Inflammatory macrophage treated with lipopolysaccharide for 4 hours (primary cell): ENCODE measurements at places on chromosomes 5 and 9.
A peak's percentile ranks its signal among the peaks of the same experiment; 100 is the strongest.

DNA sequence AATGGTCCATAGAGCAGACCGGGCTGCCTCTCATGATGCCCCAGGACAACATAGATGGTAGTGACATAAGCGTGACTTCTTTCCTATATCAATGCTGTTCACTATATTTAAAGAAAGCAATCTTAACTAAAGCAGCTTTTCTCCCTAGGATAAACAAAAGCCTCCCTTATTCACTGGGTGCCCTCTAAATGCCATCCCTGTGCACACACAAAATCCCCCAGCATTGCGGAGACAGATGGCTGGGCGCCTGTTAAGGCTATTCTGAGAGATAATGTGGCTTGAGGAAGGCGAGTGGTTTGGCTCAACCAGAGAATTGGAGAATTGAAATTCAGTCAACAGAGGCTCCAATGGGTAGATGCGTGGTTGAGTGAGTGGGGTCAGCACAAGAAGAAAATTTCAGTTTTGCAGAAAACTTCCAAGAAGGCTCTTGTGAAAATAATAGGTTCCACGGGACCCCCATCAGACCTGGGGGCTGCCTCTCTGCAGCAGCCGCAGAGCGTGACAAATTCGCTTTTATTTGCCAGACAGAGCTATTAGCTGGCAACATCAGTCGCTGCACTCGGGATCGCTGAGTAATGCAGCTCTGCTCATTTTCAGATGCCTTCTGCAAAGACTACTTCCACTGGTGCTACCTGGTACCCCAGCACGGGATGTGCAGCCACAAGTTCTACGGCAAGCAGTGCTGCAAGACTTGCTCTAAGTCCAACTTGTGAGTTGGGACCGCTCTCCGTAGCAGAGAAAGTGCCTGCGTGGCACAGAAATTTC is 103.9 kb upstream of the ICE1 start:
- DNase-seq: no peak

GRCh38 chr5:140795259-140795641 is 598 bp downstream of the PCDHA2 start:
- no peak for DNase-seq

DNA sequence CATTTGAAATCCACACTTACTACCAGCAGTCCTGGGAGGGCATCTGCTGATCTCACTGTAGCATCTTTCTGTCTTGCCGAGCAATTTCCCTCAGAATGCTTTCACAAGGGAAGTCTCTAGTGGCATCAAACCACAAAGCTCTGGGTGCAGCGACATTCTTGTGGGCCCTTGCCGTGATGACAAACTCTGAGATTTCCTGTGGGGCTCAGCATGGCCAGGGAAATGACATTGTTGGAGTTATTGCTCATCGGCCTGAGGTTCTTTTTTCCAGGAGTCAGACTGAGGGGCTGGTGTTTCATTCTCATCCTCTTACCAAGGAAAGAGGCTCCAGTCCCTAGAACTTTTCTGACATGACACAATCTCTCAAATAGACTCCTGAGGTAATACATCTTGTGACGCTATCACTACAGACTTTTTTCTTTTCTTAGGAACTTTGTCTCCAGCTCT is 51.4 kb downstream of the PFDN1 start:
- peak; percentile 99 for DNase-seq

DNA sequence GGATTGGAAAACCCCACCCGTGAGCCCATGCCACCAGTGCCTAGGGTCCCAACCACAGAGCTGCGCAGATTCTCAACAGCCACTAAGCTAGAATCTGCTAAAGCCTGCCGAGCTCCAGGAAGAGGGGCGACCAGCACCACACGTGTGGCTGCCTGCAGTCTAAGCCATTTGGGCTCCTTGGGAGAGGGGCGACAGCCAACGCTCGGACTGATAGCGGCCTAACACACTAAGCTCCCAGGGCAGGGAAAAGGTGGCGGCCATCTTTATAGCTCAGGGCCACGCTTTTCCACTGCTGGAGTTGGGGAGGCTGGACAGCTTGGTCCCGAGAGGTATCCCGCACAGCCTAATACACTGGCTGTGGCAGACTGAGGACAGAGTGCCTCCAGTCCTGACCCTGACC is 631.8 kb downstream of the CETN3 start:
- no peak for DNase-seq

GRCh38 chr5:139649082-139649991 is 1.2 kb downstream of the CXXC5 start:
- peak; percentile 75 for DNase-seq

DNA sequence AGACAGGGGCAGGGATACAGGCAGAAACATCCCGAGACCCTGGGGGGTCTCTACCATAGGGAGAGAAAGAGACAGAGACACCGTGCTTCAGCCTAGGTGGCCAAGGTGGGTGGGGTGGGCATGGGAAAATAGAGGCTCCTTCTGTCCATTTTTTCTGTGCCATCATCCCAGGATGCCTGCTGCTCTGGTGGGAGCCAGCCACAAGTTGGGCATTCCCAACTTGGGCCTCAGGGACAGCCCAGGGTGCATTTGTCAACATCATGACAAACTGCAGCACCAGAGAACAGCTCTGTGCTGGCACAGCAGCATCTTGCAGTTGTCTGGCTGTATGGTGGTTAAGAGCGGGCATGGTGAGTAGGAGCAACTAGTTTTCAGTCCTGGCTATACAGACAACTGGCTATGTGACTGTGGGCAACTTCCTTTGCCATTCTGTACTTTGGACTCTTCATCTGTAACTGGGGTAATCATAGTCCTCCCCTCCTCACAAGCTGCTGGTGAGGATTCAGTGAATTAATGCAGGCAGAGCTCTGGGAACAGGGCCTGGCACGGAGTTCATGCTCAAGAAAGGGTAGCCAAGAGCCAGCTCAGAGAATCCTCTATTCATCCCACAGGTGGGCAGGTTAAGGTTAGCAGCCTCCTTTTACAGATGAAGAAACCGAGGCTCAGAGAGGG is 100.4 kb downstream of the RGS3 start:
- no peak for DNase-seq

DNA sequence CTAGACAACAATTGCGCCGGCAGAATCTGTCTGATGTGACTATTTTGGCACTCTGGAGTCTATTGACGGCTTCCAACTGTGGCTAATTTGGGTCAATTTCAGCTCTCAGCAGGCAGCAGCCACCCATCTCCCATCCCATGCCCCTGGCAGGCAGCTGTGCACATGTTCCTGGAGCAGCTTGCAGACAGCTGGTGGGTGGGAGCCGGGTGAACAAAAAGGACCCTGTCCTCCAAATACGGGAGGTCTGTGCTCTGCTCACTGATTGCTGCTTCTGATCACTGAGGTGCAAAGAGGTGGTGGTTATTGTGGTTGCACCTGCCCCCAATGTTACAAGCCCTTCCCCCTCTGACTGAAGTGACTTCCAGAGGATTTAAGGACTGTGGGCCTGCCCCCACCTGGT is 45.0 kb upstream of the N4BP3 start:
- no peak for DNase-seq

DNA sequence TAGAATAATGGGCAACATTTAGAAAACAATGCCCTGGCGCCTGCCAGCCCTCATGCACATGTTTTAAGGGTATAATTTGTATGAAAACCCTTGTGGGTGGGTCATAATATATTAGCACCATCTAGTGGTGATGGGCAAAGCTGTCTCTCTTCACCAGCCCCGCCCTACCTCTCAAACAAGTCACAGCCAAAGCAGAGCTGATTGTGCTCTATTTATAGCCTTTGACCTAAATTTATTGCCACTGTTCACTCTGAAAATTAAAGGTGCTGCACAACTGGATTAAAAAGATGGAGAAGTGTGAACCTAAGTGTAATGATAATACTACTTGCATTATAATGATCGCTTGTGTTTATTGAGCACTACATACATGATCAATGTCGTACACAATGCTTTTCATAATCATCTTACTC is 131.9 kb upstream of the ANKH start:
- DNase-seq: peak; percentile 72
